ENCODE measurements at places on chromosomes 2 and 18.

- no peak for DNase-seq
Observed at GRCh38 chr2:182088681-182089320, 103.1 kb downstream of the PPP1R1C start.

DNA sequence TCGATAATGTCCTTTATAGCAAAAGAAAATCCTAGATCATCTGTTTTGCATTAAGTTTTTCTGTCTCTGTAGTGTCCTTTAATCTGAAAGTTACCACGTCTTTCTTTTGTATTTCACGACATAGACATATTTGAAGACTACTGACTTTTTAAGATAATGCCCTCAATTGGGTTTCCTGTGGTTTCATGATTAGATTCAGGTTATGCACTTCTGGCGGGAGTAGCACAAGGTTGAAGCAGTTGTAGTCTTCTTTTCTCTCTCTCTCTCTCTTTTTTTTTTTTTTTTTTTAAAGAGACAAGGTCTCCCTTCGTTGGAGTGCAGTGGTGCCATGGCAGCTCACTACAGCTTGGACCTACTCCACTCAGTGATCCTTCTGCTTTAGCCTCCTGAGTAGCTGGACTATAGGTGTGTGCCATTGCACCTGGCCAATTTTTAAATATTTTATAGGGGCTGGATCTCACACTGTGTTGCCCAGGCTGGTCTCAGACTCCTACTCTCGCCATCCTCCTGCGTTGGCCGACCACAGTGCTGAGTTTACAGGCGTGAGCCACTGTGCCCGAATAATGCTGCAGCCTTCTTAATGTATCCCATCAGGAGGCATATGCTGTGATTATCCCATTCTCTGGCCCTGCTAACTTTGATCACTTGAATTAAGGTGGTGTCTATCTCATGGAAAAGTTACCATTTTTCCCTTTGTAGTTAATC, 3.9 kb downstream of the INPP4A start:
- DNase-seq = no peak

DNA sequence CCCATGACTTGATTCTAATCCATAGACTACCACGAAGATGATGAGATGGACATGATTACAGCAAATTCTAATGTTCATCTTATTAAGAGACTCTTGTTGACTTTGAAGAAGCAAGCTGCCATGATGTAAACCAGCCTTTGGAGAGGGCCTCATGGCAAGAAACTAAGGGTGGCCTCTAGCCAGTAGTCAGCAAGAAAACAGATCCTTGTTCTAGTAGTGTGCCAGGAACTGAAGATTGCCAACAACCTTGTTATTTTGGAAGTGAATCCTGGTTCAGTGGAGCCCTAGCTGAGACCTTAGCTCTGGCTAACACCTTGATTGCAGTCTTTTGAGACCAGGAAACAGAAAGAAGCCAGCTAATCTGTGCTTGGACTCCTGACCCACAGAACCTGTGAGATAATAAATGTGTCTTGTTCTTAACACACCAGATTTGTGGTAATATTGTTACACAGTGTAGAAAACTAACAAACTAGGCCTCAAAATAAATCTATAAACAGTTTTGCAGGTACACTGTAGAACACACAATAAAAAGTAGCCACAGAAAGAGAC, 10.0 kb downstream of the PHOSPHO2 start:
- no peak for DNase-seq

DNA sequence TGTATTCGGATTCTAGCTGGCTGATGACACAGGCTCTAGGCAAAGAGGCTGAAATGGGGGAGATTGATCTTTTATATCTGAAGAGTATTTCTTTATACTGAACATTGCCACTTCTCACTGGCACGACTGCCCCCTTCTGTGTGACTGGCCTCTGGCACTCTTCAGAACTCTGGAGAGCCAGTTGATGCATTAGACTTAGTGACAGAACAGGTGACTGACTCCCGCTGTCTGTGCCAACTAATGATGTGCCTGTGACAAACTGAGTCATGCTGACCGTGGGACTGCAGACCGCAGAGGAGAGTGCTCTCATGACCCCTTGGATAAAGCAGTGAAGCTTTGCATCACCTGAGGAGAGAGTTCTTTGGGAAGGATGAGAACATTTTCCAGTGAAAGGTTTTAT, 14.4 kb downstream of the MGAT5 start:
- DNase-seq = no peak

DNA sequence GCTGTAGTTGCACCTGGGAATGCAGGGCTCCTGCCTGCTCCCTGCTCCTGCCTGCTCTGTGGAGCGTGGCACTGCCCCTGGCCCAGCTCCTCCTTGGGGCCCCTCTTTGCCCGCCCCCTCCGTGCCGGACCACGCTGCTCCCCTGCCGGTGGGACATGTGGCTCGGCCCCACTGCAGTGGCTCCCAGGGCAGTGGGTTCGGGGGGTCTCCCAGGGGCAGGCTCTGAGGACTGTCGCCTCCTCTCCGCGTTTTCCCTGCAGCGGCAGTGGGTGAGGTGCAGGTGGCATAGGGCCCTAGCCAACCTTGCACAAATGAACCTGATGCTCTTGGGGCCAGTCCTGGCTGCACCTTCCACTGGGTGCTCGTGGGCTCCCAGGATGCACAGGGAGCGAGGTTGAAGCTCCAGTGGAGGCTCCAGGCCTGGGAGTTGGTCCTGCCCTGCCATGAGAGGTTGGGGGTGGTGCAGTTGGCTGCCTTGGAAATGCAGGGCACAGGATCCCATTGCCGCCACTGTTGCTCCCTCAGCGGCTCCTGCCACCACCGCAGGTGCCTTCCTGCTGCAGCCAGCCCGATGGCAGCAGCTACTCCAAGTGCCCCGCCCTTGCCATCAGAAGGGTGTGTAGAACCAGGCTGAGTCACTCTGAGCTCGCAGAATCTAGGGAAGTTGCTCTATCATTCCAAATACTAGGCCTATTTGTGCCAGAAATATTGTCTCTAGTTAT, 313.1 kb upstream of the SYT4 start:
- DNase-seq = no peak

Data from inflammatory macrophage (primary cell).